ENCODE measurements at places on chromosomes 1 and 21.
A peak's percentile ranks its signal among the peaks of the same experiment; 100 is the strongest.

DNA sequence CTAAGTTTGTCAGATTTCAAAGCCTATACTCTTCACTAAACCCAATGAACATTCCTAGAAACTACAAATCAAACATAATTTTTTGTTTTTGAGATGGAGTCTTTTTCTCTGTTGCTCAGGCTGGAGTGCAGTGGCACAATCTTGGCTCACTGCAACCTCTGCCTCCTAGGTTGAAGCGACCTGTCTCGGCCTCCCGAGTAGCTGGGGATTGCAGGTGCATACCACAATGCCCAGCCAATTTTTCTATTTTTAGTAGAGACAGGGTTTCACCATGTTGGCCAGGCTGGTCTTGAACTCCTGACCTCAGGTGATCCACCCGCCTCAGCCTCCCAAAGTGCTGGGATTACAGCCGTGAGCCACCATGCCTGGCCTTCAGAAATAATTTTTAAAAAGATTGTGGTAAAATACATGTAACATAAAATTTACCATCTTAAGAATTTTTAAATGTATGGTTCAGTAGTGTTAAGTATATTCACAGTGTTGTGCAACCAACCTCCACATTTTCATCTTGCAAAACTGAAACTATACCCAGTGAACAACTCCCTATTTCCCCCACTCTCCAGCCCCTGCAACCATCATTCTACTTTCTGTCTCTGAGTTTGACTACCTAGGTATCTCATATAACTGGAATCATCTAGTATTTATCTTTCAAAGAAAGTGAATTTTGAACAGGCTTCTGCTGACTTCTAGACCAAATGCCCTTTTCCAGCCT is 2.7 kb upstream of the CFAP141 start:
- DNase-seq, result no peak

GRCh38 chr1:234877761-234878160 is 250.9 kb downstream of the TOMM20 start:
- DNase-seq, result no peak

DNA sequence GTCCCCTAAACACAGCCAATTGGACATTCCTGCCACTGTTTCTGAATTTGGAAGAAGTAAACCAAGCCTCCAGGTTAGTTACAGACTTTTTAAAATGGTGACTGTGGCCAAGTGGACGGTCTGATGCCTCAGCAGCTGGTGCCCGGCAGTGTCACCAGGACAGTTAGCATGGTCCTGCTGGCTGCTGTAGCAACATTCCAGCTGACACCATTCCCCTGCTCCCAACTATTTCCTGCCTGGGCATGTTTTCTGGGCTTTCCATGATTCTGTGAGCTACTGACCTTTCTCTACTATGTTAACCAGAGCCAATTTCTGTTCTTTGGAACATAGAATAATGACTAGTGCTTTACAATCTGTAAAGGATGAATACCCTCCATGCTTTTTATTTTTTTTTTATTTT is 95.0 kb downstream of the TLR5 start:
- no peak for DNase-seq

GRCh38 chr21:43810505-43811261 is 21.3 kb downstream of the RRP1 start:
- DNase-seq, result peak; percentile 97

- peak; percentile 66 for DNase-seq
These were observed 21.6 kb downstream of the LDLRAP1 start for GRCh38 chr1:25564777-25565574.

GRCh38 chr21:31929548-31929947 is 56.7 kb downstream of the HUNK start:
- no peak for DNase-seq

DNA sequence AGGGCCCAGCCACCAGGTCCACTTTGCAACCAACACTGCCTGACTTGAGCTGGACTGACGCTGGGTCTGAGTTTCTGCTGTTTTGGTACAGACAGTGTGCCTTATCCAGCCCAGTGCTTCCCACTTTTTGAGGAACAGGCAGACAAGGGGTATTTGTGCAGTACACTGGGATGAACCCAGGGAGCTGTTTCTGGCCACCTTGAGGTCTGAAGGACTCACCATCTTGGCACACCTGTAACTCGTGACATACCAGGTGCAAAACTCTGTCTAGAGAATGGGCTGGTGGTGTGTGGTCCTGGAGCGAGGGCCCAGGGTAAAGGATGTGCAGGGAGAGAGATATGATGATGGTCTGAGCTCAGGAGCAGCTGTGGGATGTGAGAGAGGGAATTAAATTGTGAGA is 148.6 kb downstream of the PCP4 start:
- no peak for DNase-seq

GRCh38 chr1:14970115-14970798 is 183.3 kb upstream of the TMEM51 start:
- peak; percentile 71 for DNase-seq

- no peak for DNase-seq
These were observed 185.2 kb downstream of the C1orf94 start for GRCh38 chr1:34361781-34362357.

DNA sequence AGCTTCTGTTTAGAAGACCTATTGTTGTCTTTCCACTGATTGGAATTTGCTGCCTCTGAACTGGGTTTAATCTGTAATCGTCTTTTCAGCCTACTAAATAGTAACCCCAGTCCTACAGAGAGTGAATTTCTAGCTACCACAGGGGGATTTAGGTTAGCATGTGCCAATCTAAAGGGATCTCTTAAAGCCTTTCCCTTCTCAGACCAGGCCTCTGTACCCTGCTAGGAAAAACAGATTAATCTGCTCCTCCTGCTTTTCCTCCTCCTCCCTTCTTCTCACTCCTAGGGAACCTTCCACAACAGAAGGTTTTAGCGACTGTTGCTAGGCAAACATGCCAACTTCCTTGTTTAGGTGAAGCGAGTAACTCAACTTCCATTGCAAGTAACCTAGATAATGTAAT is 1.3 kb upstream of the RC3H1 start:
- DNase-seq, result no peak

- DNase-seq, result peak; percentile 67
These were observed 2.8 kb downstream of the KCNN3 start for GRCh38 chr1:154867064-154867825.

DNA sequence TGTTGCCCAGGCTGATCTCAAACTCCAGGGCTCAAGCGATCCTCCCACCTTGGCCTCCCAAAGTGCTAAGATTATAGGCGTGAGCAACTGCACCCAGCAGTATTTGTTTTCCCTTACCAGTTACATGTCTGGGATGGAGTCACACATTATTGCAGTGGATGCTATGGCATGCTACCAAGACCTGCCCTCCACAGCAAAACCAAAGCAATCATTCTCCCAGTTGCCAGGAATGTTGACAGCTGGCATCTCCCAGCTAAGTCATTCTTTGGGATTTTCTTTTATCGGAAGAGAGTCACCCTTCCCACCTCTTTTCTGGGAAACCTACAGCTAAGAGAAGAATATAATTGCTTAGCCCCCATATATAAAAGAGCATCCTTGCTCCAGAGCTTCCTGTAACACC is 49.4 kb upstream of the RGS7 start:
- no peak for DNase-seq

- DNase-seq, result peak; percentile 42
These were observed 46.6 kb downstream of the VPS26C start for GRCh38 chr21:37220433-37220980.

GRCh38 chr1:234656070-234656895 is 46.3 kb upstream of the IRF2BP2 start:
- no peak for DNase-seq

GRCh38 chr1:2119886-2120285 is 69.7 kb downstream of the PRKCZ start:
- DNase-seq, result no peak

GRCh38 chr1:20936216-20936615 is 149.1 kb upstream of the HP1BP3 start:
- no peak for DNase-seq

GRCh38 chr1:46522969-46523320 is 28.5 kb downstream of the KNCN start:
- no peak for DNase-seq

GRCh38 chr1:201288765-201289164 is 5.5 kb downstream of the PKP1 start:
- no peak for DNase-seq

- DNase-seq, result no peak
These were observed 331.4 kb upstream of the USP24 start for GRCh38 chr1:55546553-55546952.

DNA sequence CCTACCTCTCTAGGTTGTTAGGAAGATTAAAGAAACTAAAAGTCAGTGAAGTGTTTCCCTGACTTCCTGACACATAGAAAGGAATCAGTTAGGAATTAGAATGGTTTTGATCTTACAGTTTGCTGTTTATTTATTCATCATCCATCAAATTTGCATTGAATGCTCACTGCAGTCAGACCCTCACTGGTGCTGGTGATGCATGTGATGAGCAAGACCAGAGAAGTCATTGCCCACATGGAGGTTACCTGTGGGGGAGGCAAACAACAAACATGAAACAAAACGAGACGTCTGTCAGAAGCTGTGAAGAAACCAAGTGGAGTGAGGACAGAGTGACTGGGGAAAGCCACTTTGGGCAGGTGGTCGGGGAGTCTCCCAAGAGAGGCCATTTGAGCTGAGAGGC is 6.4 kb downstream of the CTPS1 start:
- DNase-seq, result no peak

GRCh38 chr1:167713330-167714081 is 8.3 kb upstream of the MPZL1 start:
- peak; percentile 25 for DNase-seq

DNA sequence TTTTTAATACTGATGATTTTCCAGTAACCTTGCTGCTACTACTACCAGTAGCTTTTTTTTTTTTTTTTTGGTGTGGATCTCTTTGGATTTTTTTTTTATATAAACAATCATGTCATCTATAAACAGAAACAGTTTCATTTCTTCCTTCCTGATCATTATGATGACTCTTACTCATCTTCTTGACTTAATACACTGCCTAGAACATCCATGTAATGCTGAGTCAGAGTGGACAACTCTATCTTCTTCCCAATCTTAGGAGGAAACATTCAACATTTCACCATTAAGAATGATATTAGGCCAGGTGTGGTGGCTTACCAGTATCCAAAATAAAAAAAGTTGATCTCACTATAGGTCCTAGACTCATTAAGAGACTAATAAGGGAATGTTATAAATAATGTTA is 69.1 kb downstream of the RUSC1 start:
- no peak for DNase-seq

DNA sequence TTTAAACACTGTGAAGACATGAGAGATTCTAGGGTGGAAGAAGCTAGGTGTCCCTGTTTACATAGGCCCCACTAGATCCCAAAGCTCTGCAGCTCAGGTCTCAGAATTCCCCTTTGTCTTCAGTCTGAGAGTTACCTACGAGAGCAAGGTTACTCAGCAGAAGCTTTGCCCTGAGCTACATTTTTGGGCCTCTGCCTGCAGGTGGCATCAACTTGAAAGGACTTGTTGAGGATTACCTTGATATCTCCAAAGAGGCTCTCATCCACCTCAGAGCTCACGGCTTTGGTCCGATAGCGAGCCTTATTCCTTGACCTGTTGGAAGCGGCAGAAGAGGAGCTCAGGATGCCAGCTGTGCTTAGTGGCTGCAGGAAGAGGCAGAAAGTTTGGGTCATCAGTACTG is 7.0 kb downstream of the CFAP45 start:
- DNase-seq, result no peak

- no peak for DNase-seq
These were observed 67.0 kb downstream of the PRKAA2 start for GRCh38 chr1:56712150-56712549.

- DNase-seq, result no peak
These were observed 351.8 kb downstream of the NEGR1 start for GRCh38 chr1:71930511-71930910.

DNA sequence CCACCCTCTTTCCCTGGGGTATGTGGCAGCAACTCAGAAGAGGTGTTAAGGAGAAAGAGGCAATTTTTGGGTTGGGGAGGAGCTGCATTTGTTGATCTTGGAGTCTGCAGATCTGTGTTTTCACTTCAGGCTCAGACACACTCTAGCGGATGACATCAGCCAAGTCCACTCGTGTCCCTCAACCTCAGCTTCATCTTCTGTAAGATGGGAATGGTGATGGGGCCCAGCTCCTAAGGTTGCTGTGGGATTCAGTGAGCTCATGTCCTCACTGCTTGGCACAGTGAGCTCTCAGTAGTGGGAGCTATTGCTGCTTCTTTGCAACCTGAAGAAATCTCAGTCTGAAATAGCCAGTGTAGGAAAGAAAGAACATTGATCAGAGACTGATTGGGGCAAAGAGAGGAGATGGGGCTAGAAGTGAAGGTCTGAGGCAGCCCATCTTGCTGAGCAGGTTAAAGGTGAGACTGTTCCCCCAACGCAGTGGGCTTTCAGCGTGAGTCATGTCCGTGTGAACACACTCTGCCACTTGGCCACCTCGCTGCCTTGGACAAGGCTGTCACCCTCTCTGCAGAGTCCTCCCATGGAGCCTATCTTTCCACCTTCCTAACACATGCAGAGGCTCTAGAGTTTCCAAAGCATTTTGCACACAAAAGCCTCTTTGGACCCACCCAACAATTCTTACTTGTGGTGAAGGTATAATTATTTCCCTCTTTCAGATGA is 56.0 kb upstream of the CITED4 start:
- no peak for DNase-seq

- DNase-seq, result no peak
These were observed 46.0 kb downstream of the PKP1 start for GRCh38 chr1:201329286-201329685.

DNA sequence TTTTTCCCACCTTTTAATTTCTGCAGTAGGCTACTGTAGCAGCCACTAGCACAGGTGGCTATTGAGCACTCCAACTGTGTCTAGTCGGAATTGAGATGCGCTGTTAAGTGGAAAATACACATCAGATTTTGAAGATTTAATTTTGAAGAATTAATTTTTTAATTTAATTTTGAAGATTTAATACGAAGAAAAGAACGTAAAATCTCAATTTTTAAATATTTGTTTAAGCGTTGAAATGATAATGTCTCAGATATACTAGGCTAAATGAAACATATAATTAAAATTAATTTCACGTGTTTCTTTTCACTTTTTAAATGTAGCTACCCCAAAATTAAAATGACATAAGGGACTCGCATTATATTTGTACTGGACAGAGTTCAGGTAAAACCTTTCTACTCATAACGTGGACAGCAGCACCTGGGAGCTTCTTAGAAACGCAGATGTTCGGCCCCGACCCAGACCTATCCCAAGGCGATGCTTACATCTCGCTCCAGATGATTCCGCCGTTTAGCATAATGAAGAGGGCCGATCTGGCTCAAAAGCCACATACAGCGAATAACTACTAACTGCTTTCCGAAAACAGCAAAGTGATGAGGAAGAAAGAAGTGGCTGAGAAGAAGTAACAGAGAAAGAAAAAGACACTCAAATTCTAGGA is 717 bp downstream of the CRYZL1 start:
- DNase-seq, result peak; percentile 5

GRCh38 chr1:64836802-64837201 is 91.9 kb downstream of the RAVER2 start:
- no peak for DNase-seq

DNA sequence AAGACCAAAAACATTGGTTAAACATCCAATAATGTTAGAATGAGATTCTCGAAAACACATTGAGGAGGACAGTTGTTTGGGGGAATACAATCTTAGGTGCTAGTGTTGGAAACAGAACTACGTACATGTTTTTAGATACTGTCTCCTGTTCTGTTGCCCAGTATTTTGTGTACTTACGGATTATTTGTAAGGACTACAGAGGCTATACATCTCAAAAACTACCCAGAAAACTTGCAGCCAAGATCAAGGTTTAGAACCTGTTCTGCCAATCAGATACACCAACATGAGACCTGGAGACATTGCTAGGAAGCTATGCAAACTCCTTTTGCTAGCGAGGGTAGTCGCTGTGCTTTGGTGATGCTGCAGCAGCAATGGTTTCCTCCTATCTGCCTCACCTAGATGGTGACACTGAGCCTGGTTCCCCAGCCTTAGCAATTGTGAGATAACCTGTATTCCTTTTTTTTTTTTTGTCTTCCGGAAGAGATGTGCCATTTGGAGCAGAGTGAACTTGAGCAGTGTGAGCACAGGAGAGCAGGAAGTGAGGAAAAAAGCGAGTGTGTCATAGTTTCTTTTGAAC is 21.8 kb downstream of the YBX1 start:
- DNase-seq, result no peak

Measured in activated CD4-positive, alpha-beta T cell treated with anti-CD3 and anti-CD28 coated beads for 48 hours (primary cell).